ENCODE measurements at places on chromosomes 6 and 20.
A peak's percentile ranks its signal among the peaks of the same experiment; 100 is the strongest.

DNA sequence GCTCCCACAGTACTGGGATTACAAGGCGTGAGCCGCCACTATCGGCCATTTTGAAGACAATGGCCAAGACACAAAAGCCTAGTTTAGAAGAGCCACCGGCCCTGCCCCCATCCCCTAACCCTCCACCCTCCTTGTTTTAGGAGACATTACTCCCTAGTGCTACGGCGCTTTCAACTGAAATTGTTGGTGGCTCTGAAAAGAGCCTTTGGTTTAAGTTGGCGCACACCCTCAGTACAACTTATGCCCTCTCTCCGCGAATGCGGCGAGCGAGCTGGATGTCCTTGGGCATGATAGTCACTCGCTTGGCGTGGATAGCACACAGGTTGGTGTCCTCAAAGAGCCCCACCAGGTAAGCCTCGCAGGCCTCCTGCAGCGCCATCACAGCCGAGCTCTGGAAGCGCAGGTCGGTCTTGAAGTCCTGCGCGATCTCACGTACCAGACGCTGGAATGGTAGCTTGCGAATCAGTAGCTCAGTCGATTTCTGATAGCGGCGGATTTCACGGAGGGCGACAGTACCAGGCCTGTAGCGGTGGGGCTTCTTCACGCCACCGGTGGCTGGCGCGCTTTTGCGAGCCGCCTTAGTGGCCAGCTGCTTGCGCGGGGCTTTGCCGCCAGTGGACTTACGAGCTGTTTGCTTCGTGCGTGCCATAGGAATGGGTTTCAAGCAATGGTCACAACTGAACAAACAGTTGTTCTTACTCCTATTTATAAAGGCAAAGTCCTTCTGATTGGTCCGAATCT lies 114.9 kb upstream of the BTN3A2 start:
- no peak for DNase-seq

DNA sequence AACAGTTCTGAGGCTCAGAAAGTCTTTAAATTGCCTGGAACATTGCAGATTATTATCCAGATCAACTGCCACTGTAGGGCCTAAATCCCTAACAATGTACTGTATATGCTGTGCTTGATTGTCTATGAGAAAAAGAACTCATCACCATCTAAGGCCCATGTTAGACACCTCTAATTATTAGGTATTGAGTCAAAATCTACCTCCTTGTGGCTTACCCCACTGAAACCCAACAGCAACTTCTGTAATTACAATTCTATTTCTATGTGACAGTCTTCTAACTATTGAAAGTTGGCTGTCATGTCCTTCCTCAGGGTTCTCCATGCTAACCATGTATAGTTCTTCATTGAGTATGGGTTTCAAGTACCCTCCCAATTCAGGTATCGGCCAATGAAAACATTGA lies 13.9 kb downstream of the MCM9 start:
- no peak for DNase-seq

- peak; percentile 37 for DNase-seq
These were observed 140.5 kb upstream of the ZNF217 start for GRCh38 chr20:53734006-53734688.

GRCh38 chr6:111724505-111724904 lies 118.8 kb upstream of the TRAF3IP2 start:
- no peak for DNase-seq

DNA sequence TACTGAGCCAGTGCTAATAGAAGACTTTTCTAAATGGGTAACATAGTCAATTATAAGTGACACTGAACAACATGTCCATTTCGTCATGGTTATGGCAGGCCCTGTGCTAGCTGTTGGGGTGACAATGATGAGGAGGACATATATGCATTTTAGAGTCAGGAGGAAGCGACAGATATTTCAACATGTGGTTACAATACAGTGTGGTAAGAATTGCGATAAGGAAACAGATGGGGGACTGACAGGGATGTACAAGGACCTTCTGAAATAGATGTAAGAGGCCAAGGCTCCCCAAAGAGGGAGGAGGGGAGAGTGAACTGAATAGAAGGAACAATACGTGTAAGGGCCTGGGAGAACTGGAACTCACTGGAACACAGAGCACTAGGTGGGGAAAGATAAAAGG lies 11.7 kb downstream of the MMP24 start:
- DNase-seq, result no peak

DNA sequence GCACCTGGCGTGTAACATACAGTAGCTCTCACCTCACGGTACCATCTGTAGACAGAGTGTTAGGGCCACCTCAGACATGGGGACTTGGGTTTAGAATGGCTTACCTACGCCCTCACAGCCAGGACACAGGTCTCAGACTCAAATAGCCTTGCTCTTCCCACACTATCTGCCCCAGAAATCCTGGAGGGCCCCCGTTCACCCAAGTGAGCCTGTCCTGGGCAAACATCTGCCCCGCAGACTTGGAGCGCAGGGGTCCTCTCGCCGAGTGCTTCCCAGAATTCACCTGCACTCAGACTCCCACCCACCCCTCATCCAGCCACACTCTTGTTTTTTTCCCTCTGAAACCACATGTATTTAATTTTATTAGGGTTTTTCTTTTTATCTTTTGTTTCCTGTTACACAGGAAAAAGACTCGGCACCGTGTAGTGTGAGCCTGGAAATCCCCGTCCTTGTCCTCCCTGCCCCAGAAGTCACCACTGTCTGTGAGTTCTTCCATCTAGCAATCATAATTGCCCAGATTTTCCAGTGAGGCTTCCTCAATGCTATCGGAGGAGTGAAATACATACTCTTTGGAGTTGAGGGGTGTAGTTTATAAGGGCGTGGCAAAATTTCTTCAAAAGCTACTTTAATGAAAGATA lies 17.1 kb upstream of the MAP1LC3A start:
- DNase-seq, result no peak

- peak; percentile 45 for DNase-seq
These were observed 897 bp downstream of the RANBP9 start for GRCh38 chr6:13710552-13711323.

- no peak for DNase-seq
These were observed 105.9 kb downstream of the ADGRB3 start for GRCh38 chr6:68740828-68741500.

GRCh38 chr6:6649824-6650349 lies 61.4 kb downstream of the LY86 start:
- DNase-seq, result no peak

DNA sequence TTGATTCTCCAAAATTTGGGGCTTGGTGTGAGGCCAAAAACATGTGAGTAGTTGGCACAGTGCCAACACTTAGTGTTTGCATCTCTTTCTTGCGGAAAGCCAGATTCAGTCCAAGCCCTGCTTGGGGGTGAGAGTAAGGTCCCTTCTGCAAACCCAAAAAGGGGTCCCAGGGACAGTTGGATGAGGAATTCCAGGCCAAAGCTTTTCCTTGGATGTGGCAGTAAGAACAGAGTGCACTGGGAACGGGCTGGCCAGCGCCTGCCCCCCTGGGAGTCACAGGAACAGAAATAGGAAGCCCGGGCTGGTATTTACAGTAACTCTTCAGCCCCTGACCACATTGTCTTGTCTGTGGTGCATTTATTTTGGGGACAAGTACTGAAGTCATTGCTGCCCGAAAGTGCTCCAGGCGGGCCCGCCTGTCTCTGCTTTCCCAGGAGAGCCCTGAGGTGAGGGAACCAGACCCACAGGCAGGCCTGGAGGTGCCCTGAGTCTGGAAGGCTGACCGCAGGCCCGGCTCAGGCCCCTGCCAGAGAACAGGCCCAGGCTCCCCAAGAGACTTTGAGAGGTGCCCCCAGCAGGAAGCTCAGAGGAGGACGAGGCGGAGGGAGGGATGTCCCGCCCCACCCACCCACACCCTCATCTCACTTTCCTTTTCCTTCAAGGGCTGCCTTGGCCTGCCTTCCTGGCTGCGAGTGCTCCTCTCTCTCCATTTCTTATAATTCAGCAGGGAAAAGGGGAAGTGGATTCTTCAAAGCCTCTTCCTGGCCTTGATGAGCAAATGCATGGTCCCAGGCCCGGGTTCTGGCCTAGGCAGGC lies 218.4 kb downstream of the MAFB start:
- DNase-seq, result no peak

GRCh38 chr6:157513004-157513603 lies 132.1 kb downstream of the ZDHHC14 start:
- DNase-seq, result no peak

- no peak for DNase-seq
These were observed 13.6 kb downstream of the ITPA start for GRCh38 chr20:3222635-3223600.

DNA sequence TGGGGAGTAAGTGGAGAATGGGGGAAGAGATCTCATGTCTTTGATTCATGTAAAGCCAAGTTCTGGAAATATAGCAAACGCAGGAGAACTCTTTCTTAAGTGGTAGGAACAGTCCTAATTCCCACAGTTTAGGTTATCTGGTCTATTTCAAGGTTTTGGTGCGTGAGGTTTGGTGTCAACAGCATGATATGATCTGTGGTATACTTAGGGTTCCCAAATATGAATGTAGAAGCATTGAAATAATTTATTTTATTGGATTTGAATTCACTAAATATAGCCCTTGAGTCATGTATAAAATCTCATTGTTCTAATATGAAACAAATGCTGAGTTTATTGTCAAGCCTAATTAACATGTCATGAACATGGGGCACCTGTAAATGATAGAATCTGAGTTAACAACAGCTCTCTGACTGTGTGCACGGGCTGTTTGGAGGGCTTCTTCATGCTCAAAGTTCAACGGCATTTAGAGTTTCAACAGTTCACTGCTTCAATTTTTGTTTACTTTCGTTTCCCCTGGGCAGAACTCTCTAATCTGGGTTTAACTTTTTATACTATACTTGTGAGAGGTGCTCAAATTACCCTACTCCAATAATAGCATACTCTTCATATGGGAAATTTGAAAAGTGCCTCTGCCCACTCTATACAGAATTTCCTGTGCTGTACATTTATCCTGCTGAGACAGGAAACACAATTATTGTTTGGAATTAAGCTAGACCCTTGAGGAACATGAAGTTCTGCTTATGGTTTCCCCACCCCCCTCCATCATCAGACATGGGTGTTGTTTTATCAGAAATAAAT lies 236.3 kb upstream of the ZNF217 start:
- DNase-seq, result peak; percentile 23

DNA sequence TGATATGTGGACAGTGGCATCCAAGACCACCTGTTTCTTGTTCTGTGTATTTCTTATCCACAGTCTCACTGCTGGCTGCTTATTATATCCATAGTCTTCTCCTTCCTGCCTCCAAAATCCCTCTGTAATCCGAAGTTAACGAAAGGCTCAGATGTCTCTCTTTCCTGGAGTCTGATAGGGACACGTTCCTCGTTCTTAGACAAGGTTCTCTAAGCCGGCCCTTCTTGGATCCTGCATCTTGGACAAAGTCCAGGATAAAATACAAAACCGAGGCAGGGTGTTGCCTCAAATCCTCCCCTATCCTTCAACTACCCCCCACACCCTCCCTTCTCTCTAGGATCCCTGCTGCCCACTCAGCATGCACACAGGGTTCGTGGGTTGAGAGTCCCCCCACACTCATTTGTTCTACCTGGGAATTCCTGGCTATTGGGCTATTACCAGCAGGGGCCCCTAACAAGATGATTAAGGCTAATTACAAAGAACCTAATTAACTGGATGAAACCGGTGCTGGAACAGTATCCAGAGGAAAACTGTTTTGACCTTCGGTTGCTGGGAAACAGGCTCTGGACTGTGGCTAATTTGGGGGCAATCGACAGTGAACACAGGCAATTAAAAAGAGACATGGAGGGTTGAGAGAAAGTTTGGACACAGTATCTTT lies 32.7 kb upstream of the MRPS10 start:
- no peak for DNase-seq

- no peak for DNase-seq
These were observed 524.2 kb downstream of the CDH26 start for GRCh38 chr20:60482221-60483008.

- peak; percentile 66 for DNase-seq
These were observed 31.9 kb downstream of the FOXO3 start for GRCh38 chr6:108592371-108593337.

- peak; percentile 6 for DNase-seq
These were observed 8.8 kb downstream of the DDRGK1 start for GRCh38 chr20:3195590-3196237.

DNA sequence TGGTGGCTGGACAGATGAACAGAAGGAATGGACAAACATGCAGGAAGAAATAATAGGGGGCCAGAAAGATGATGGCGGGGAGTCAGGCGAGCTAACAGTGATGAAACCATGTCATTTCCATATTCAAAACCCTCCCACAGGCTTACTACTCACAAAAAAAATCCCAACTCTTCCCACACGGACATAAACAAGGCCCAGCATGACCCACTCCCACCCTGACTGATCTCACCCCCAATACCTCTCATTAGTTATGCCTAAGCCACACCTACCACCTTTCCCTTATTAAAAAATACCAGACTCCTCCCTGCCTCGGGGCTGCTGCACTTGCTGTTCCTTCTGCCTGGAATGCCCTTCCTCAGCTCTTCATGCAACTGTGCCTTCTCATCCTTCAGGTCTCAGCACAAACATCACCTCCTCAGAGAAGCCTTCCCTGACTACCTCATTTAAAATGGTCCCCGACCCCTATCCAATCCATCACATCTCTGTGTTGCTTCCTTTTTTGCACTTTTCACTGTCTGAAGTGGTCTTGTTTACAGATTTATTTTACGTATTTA lies 145.8 kb downstream of the PREX1 start:
- no peak for DNase-seq

DNA sequence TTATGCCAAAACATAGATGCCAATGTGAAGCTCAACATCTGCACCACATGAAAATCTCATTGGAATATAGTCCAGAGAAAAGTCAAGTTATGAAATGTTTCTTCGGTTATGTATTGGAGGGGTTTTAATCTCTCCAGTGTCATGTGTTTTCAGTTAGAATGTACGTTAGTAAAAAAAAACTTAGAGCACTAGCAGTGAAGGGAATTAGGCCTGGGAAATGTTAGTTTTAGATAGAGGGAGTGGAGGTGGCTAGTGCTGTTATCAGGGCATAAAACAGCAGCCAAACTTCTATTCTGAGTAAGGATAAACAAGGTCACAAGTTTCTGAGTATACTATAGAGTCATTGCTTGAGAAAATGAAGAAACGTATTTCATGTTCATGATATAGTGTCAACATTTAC lies 42.9 kb downstream of the HDGFL1 start:
- DNase-seq, result no peak

- no peak for DNase-seq
These were observed 29.6 kb downstream of the PCNA start for GRCh38 chr20:5090191-5090590.

DNA sequence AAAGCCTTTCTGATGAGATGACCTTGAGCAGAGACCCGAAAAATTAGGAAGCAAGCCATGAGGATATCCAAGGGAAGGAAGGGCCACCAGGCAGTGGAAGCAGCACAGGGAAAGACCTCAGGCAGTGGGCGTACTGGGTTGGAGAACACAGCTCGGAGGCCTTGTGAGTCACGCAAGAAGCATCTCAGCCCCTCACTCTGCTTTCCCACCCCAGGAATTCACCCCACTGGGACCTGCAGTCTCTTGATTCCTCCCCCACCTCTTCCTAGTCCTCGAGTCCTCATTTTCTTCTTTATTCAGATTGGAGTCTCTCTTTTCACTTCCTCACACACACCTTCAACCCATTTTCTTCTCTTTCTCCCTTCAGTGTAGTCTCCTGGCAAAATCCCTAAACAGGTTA lies 27.0 kb downstream of the RPRD1B start:
- no peak for DNase-seq

GRCh38 chr6:6920987-6921313 lies 186.8 kb upstream of the RREB1 start:
- no peak for DNase-seq

All from AG20443 (cell line).